T1000 (cell line): ENCODE measurements at places on chromosomes 12 and 14.
A peak's percentile ranks its signal among the peaks of the same experiment; 100 is the strongest.

- DNase-seq: no peak
Measured at GRCh38 chr14:20440882-20441281, 4.9 kb upstream of the KLHL33 start.

GRCh38 chr12:21546716-21547115, 20.6 kb downstream of the SPX start:
- DNase-seq: no peak

DNA sequence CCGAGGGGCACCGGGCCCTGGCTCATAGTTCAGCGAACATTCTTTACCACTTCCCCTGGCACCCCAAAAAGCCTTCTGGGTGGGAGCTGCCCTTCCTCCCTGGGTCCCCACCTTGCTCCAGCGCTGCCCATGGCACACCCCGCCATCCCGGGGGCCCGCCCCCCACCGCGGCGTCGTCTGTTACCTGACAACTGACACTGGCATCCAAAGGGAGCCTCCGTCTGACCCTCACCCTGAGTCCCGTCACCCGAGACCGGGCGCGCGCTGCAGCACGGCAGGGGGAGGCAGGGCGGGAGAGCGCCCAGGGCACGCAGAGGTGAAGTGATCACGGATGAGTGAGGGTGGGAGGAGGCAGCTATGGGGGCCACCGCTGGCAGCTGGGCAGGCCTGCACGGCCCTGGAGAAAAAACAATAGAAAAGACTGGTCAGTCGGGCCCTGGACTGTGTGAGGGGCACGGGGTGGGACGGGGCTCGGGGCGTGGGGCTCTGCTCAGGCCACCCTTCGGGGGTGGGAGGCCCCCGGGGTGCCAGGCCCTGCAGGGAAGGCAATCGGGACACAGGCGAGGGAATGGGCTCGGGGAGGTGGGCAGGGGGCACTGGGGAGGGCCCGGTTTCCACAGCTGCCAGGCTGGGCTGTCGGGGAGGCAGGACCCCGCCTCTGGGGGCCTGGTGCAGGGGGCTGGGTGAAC, 40.7 kb downstream of the BCL11B start:
- DNase-seq: no peak

- peak; percentile 74 for DNase-seq
Measured at GRCh38 chr14:22852940-22853767, 16.8 kb downstream of the MMP14 start.

DNA sequence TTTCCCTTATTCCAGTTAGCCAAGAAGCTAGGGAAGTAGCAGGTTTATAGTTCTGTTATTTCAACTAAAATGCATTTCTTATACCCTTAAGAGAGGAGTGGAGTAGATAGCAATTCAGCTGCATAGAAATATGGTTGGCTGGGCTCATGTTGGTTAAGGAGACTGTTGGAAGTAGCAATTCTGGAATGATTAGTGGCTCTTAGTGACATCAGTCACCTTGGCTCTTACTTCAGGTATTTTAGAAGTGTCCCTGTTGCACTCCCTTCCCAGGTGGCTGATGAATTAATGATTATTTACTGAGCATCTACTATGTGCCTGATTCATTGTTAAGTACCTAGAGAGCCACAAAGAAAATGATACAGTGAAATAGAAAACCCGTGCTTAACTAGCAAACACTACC, 128.1 kb downstream of the MGST1 start:
- DNase-seq: no peak

- DNase-seq: no peak
Measured at GRCh38 chr14:101201535-101202151, 298.1 kb upstream of the RTL1 start.

DNA sequence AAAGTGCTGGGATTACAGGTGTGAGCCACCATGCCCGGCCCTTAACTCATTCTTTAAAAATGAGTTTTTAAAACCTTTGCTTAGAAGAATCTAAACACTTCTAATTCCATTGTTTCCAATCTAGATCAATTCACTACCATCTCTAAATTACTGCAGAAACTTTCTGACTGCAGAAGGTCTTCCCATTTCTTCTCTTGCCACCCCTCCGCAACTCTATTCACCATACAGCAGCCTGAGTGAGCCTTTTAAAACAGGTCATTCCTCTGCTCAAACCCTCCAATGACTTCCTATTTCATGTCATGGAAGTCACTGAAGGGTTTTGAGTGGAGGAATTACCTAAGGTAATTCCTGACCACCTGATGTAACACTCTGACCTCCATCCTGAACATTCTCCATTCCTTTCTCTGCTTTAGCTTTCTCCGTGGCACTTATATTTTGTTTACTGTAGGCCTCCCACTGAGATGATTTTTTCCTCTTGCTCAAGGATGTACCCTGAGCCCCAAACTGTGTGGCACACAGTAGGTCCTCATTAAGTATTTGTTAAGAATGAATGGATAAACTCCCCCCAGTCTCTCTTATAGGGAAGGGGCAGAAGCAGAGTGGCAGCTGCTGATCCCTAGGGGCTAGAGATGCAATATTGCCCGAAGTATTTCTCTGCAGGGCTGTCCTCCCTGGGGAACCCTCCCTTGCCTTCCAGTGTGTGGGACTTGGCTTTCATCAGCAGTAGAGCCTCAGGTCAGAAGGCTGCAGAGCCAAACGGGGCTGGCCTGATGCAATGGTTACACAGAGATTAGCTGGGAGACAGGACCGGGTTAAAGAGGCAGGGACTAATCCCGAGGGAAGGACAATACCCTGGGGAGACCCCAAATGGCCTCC, 1.2 kb downstream of the DDIT3 start:
- DNase-seq: no peak

DNA sequence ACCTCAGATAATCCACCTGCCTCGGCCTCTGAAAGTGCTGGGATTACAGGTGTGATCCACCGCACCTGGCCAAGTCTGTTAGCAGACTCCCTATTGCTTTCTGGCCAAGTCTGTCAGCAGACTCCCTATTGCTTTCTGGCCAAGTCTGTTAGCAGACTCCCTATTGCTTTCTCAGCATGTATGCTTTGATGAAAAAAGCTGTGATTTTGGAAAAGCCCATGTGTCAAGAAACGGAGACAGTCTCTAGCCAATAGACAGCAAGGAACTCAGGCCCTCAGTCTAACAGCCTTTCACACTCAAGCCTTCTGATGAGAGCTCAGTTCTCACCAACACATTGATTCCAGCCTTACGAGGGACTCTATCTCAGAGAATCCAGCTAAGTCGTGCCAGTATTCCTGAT, 158.8 kb upstream of the KRR1 start:
- DNase-seq: no peak

DNA sequence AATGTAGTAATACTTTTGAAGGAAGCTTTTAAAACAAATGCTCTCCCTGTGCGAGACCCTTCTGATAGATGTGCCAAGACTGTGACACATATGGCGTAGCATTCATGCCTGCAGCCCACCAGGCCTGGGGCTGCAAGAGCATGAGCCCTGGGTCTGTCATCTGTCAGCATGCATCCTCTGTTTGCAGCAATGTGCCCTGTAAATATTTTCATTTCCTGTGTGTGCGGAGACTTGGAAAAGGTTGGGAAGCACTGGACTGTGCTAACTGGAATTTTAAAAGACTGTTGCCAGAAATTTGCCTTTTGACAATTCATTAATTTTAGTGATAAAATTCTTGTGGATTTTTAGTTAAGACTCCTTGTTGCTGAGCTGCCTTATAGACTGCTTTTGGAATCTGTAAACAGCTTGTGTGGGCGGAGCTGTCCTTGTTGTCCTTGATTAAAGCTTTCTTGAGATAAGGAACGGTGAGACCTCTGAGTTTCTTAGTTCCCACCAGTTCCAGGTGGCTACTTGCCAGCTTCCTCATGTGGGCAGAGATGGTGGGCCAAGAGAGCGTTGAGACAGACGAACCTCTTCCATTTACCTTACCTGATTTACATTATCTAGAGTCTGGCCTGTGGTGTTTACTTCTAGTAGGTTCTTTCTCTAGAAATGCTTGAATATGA, 23.4 kb downstream of the MARK3 start:
- DNase-seq: no peak

DNA sequence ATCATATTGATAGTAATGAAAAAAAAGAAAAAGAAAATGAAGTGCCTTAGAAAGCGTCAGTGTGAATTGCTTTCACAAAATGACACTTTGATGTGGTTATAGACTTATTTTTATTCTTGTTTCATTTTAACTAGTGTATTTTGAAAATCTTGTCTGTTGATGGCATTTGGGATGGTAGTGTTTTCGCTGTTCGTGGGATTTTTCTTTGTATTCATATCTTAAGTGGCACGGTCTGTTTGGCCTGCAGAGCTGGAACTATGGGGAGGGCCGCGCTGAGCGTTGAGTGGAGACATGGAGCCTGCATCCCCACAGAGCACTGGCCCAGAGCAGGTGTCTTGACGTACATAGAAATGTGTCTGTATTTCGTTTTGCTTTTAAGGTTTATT, 61.6 kb downstream of the WDR20 start:
- DNase-seq: no peak
